Cortex of kidney (tissue), 1 donor: ENCODE measurements at places on chromosomes 12 and 14.

DNA sequence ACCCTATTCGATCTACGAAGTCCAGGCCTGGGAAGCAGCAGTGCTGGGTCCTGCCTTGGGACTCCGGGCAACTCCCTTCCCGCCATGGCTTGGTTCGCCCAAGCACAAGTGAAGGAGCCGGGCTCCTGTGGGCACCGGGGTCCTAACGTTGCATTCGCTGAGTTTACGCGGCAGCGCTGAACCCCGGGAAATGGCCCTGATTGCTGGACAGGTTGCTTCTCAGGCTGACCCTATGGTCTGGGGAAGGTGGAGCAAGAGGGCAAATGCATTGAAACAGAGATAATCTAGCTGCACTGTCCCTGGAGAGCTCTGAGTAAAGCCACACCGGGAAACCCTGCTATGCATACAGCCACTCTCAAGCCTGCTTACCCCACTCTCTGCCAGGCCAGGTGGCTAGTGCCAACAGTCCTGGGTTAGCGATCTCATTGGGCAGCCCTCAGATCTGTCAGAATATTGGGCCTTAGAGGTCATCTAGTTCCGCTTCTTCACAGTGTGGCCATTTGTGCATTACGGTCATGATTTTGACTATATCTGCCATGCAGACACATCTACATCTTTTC, 11.3 kb downstream of the SYNE3 start:
- no peak for DNase-seq

DNA sequence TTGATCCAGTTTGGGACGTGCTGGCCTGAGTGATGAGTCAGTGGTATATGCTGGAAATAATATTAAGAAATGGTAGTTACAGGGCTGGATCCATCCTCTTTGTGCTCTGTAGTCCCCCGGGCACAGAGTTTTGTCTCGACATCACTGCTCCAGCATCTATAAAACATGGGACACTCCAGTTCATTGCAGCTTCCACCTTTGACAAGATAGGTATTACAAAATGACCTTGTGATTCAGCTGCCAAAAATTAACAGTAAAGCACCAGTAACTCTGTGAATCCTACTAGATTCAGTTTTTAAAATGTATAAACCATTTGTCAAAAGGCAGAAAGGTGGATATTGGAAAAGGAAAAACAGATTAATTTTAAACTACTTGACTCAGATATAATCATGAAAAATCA, 14.6 kb upstream of the GNG2 start:
- DNase-seq, result no peak

DNA sequence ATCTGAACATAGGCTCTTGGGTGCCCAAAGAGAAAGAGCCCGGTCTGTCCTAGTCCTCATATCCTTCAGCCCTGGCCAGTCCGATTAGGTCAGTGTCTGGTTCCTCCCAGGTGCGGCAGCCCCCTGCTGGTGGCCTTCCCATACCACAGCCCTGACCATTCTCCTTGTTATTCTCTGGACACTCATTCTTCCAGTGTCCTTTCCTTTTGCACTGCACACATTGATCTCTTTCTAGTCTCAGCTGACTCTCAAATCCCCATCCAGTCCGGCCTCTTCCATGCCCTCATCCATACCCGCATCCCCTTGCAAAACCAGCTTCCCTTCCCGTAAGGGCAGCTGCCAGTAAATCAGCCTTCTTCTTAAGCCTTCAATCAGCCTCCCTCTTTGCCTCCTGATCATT, 1316.3 kb downstream of the TMEM121 start:
- no peak for DNase-seq

- no peak for DNase-seq
Observed at GRCh38 chr12:58323676-58324075, 382.3 kb downstream of the ATP23 start.

DNA sequence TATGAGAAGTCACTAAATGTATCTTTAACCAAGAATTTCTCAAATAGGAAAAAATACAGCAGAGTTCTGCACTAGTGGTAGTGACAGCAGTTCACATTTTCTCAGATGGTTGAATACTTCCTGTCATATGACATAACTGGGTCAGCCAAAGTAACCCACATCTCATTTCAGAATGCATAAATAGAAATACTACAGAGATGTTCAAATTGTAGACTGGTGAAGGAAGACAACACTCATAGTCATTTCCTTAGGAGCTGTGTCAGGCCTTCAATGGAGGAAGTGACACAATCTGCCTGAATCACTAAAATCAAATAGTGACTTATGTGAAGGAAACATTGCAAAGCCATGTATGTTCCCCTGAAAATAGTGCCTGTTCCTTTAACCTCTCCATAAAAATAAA, 32.4 kb downstream of the FERMT2 start:
- DNase-seq, result no peak

DNA sequence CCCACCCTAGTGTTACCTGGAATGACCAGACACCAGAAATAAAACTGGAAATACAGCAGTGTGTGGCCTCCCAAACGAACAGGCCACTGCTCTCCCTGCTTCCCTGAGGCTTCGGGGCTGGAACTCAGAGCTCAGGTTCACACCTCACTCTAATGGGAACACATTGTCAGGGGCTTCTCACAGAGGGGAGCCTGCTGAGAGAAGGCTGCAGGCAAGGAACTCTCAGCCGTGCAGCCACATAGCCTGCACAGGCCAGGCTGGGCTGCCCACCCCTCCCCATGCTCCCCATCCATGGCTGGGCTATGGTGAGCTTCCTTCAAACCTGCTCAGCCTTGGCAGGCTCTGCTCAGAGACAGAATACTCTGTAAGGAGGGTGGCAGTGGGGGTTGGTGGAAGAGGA, 302.5 kb downstream of the EMP1 start:
- DNase-seq, result no peak

DNA sequence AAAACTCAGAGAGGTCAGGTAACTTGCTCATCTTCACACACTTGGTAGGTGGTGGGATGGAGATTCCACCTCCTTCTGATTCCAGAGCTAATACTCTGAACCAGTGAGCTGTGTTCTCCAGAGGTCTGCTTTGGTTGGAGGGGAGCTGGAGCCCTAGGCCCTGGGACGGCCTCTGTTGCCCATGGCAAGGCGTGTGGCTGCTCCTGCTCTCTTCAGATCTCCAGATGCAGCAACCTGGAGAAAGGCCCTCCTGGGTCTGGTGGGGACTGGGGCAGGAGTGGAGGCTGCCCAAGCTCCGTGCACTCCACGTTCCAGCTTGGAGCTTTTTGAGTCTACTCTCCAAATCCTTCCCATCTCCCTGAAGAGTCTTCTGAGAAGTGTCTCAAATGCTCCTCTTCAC, 10.7 kb downstream of the CCND2 start:
- DNase-seq, result no peak

- no peak for DNase-seq
Observed at GRCh38 chr12:42511656-42512055, 77.9 kb downstream of the PRICKLE1 start.

DNA sequence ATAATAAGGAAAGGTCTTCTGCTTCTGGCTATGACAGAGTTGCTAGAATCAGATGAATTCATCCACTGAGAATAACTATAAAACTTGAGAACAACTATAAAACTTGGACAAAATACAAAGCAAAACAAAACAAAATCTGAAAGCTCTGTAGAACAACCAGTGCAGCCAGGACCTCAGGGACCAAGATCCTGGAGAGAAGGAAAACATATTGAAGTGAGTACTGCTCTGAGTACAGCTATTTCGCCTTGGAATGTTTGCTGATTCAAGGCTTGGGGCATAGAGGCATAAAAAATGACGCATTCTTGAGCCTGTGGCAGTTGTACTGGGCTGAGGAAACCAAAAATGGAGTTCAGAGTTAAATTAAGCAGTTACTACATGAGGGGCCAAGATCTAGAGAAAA, 21.7 kb downstream of the FOXA1 start:
- no peak for DNase-seq

DNA sequence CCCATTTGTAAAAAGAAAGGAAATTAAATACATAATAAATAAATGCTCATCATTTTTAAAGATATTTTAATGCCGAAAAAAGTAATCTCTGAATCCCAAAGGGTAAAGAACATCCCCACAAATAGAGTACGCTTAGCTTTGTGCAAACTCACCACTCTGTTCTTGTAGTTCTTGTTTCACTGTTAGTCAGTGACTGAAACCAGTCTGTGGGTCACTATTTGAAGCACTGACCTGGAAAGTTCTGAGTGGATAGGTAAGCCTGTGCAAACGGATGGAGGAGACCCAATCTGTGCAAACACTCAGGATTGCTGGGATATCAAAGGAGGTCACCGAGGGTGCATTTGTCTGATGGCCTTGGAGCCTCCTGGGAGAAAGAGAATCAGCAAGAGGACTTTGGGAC, 68.1 kb upstream of the TSPAN11 start:
- DNase-seq, result no peak

DNA sequence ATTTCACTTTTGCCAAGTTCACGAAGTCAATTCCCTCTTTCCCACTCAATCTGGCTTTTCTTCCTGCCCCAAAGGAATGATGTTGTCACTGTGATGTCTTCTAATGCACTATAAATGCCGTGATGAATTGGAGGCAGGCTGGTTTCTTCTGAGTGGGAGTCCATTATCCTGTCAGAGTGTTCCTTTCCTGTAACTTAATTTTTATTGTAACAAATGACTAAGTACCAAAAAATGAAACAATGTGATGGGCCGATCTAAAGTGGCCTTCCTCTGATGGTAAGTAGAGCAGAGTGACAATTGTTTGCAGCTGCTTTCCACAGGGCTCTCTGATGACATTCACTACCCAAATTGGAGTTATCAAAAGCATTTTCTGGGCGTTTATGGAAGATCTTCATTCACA, 22.2 kb downstream of the TMEM30B start:
- DNase-seq, result no peak

DNA sequence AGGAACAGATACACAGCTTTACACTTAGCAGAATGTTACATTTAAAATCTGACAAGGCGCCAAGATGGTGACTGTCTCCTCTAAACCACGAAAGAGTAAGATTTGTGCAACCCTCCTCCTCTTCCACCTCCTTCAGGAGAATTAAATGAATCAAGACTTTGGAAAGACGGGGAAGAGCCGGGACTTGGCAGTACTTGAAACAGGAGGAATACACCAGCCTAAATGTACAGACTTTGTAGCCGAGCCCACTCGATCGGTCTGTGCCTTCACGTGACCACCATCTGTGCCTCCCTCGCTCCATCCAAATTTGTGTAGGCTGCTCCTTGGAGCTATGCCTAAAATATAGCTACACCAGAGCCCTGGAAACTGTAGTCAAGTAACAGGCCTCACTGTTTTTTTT, 38.3 kb downstream of the SSPN start:
- DNase-seq, result no peak

- no peak for DNase-seq
Observed at GRCh38 chr14:76112889-76113624, 38.7 kb upstream of the GPATCH2L start.

- DNase-seq, result no peak
Observed at GRCh38 chr12:122079532-122080081, 1.1 kb downstream of the MLXIP start.

DNA sequence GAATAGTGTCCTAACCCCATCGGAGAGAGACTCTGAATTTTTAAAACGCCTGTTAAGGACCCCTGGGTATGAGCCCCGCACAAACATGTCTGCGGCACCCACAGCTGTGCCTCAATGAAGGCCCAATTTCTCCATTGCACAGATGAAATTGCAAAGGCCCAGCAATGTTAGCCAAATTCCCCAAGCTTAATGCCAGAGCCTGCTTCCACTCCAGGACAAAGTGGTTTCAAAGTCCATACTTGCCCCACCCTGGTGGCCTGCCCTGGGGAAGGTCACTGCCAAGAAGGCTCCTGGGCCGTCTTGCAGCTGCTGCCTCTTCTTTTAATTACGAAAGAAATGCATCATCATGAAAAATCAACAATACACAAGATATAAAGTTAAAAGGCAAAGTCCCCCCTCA, 1179.7 kb downstream of the VRK1 start:
- no peak for DNase-seq

- DNase-seq, result no peak
Observed at GRCh38 chr12:52836042-52836466, 1.9 kb upstream of the KRT79 start.

GRCh38 chr12:70691018-70691672, 53.9 kb upstream of the PTPRB start:
- DNase-seq, result no peak

GRCh38 chr12:118356809-118357256, 15.9 kb downstream of the TAOK3 start:
- no peak for DNase-seq

- DNase-seq, result no peak
Observed at GRCh38 chr14:54444681-54445080, 3.5 kb upstream of the CNIH1 start.

GRCh38 chr14:101357038-101357437, 204.3 kb upstream of the DIO3 start:
- no peak for DNase-seq

GRCh38 chr12:69055280-69055679, 122.3 kb upstream of the CPM start:
- DNase-seq, result no peak

- DNase-seq, result no peak
Observed at GRCh38 chr12:30603129-30603528, 92.5 kb downstream of the IPO8 start.

- DNase-seq, result no peak
Observed at GRCh38 chr12:90368081-90368480, 586.9 kb downstream of the CCER1 start.

DNA sequence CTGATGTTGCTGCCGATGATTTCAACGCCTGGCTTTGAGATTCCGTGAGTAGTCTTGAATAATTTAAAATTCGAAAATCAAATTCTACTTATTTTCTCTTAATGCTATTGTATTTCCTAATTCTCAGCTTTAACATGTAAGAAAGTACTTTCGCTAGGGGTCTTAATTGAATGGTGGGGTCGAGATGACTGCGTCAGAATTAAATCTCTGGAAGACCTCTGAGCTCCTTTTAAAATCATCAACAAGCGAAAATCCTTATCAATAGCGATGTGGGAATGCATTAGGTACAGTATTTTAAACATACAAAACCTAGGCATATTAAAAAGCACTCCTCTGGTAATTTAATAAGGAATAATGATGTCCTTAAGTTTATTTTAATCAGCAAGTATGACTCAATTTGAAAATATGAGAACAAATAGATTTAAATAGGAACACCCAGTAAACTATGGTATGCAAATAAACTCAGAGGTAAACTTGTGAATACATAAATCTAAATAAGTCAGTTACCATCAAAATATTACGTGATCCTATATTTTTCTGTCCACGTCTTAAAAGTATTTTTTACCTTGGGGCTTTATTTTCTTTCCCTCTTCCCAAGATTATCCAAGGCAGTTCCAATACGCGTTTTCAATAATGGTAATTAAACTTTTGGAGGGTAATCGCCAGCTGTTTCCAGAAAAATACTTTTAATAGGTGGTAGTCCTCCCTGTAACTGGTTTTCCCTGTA, 1.4 kb downstream of the FOXA1 start:
- no peak for DNase-seq
